Fibroblast of skin of abdomen (primary cell): ENCODE measurements at places on chromosomes 2 and 18.

GRCh38 chr2:102301867-102302362, 9.4 kb upstream of the IL1RL1 start:
- peak; percentile 24 for DNase-seq

GRCh38 chr2:120638450-120638849, 97.2 kb upstream of the GLI2 start:
- DNase-seq = no peak

DNA sequence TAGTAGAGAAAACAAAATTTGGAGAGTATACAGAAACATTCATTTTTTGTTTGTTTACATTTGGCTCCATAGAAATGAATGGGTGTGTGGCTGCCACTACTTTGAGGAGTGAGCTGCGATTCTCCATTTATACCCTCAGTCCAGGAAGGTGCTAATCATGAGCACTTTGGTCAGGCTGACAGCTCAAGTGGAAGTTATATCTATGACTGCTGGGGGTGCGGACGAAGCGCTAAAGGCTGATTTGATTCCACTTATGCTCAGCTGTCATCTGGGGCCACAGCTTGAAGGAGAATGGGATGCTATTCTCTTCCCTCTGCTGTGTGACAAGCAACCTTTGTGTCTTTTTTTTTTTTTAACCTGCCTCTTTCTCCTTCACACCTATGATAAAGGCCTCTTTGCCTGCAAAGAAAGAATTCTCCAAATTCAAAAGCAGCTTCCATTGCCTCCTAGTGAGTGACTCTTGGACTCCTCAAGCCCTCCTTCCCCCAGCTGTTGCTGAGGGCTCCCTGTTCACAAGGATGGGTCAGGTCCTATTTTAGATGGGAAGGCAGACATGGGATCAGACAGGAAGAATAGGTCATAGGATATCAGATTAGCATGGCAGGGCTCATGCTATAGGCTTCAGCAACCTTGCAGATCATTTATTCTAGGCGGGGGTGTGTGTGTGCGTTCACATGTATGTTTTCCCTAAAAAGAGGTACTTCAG, 201.6 kb downstream of the SETBP1 start:
- no peak for DNase-seq

GRCh38 chr18:6255116-6255705, 159.5 kb downstream of the L3MBTL4 start:
- DNase-seq = no peak

GRCh38 chr2:206764673-206765241, 371 bp downstream of the MDH1B start:
- DNase-seq = peak; percentile 1

- DNase-seq = no peak
These were observed 2.2 kb upstream of the CTDSP1 start for GRCh38 chr2:218397463-218397819.

DNA sequence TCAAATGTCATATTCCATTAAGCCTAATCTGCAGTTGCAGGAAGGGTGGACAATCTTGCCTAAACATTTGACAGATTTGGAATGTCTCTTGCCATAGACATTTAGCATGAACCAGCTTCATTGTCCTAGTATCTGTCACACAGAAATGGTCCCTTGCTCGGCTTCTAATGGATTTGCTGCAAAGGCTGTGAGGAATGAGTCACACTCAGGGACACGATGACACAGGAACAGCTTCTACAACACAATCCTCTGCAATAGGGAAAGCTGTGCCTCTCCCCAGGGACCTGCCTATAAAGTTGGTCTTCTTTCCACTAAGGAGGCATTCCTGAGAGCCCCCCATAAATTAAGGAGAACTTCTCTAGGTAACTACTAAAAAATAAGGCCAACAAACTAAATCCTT, 155.1 kb upstream of the L3MBTL4 start:
- DNase-seq = no peak

DNA sequence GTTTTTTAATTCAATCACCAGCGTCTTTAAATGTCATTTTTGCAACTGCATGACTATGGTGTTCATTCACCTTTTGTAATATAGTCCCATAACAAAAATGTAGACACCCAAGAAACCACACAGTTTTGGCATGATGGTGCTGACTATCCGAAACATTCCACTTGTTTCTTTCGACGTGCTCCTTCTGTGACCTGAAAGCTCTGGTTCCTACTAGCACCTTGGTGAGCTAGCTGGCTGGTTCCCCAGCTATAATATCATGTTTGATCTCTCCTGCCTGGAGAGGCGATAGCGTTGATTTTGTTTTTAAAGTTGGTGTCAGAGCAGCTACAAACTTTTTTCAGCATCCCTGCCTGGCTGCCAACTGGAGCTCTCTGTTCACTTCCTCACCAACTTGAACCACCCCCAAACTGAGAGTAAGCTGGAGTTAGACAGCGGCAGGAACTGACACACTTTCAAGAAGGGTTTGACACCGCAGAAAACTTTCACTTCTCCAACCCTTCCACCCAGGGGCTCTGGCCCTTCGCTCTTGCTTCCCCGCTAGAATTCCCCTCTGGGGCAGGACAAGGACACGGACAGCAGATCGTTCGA, 1.1 kb downstream of the ATAD2B start:
- DNase-seq = peak; percentile 45

GRCh38 chr2:74036450-74037195, 51.9 kb downstream of the TET3 start:
- DNase-seq = no peak

- DNase-seq = no peak
These were observed 948.8 kb downstream of the SOCS6 start for GRCh38 chr18:71237641-71238040.

DNA sequence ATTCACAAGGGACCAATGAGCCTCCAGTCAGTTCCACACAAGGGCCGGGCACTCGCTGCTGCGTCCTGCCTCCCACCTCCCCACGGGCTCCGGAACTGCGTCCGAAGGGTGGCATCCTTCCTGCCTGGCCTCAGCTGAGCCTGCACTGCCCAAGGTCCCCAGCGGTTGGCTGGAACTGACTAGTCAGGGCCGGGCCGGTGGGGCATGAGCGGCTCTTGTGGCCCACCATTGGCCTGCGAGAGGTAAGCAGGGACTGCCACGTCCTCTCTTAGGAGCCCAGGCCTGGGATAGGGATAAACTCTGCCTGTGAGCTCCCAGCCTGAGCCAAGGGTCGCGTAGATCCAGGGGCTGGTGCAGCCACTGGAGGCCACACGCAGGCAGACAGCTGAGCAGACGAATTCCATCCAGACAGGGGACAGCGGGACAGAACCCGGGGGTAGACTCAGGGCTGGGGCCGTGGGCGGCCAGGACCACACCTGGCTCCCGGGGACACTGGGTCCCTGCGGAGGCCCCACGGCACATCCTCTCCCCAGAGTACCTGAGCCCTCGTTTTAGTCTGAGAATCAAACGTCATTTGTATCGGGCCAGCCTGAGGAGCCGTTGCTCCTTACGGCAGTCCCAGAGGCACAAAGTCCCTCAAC, 148.4 kb downstream of the ZNF516 start:
- DNase-seq = no peak

DNA sequence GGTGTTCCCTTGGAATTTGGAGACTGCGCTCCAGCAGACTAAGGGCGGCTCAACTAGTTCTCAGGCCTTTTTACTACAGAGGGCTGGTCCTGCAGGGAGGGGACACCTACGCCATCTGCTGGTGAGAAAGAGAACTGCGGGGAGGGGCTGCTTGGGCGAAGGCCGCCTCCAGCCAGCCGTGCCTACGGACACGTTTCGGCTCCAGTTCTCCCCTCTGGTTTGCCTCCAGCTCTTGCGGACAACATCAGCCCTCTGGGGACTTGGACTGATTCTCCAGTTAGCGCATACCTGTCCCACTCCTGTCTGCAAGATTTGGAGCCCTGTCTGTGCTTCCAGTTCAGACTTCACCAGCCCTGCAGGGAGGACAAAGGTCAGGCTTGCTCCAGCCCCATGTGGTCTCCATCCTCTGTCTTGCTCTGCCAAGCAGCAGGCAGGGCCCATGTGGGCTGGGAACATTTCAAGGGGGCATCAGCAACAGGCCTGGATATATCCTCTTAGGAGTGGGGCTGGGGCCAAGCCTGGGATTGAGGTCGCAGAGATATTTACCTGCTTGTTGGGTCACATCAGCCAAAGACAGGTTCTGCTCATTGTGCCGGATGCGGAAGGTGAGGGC, 10.3 kb downstream of the PTPRN start:
- peak; percentile 70 for DNase-seq

- DNase-seq = no peak
These were observed 131.1 kb downstream of the CCDC102B start for GRCh38 chr18:68928762-68929675.

- no peak for DNase-seq
These were observed 144.6 kb upstream of the EPHA4 start for GRCh38 chr2:221716426-221717303.

GRCh38 chr2:28267282-28267681, 125.4 kb upstream of the FOSL2 start:
- no peak for DNase-seq

GRCh38 chr2:232894251-232894650, 24.2 kb downstream of the SNORC start:
- DNase-seq = no peak

DNA sequence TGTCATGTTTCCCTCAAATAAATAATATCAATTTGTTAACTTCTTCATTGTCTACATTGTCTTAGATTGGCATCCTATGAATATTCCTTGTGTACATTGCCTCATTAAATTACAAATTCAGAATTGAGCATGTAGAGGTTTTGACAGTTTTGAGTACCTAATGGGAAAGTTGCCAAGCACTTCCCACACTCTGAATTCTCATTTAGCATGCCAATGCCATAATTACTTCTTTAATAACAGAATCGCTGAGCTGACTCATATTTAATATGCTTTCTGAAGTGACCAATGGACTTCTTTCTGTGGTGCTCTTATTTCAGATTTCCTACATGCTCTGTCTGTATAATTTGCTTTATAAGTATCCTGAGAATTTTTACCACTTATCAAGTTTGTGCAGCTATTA, 114.4 kb upstream of the NOL4 start:
- DNase-seq = no peak

DNA sequence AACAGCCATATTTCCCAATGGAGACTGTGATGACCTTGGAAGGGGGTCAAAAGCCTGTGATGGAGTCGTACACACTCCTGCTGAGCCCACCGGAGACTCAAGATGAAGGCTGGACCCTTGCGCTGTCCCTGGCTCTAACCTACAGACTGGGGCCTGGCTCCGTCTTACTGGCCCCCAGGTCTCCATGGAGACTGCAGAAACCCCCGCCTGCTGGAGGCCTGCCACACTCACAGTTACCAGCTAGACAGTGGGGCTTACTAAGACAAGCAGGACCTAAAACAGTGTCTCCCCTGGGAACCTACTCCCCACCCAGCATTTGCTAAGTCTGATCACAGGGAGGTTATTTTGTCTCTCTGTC, 9.6 kb downstream of the C2orf72 start:
- DNase-seq = no peak

DNA sequence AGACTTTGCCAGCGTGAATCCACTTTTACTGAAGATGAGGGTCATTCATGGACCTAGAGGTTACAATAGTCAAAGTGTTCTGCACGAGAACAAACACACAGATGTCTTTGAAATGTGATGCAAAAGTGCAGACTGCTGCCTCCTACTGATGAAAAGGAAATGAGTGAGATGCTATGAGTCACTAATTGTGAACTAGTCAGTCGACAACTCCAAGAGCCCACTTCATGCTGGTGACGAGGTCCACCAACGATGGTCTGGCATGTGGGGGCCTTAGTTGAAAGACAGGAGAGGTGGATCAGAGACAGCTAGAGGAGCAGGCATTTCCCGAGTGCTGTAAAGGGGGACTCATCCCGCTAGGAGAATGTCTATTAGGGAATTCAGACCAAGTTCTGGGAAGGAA, 17.1 kb upstream of the ZNF236 start:
- no peak for DNase-seq

GRCh38 chr2:62478093-62478580, 27.9 kb downstream of the TMEM17 start:
- DNase-seq = peak; percentile 31

DNA sequence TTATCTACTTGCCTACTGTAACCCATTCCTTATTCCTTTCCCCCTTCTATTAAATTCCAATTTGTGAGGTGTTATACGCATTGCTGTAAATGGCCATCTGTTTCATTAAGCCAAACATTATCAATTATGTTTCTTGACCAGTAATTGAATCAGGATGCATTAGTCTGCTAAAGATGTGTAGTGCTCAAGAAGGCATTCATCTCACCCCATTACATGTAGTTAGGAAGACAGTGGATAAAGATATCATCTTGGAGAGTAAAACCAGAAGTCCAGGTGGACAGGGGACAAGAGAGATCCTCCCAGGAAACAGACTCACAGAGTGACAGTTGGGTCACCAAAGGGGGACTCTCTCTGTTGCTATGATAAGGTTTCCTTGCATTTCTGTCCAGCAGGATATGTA, 73.3 kb upstream of the FAM98A start:
- no peak for DNase-seq

DNA sequence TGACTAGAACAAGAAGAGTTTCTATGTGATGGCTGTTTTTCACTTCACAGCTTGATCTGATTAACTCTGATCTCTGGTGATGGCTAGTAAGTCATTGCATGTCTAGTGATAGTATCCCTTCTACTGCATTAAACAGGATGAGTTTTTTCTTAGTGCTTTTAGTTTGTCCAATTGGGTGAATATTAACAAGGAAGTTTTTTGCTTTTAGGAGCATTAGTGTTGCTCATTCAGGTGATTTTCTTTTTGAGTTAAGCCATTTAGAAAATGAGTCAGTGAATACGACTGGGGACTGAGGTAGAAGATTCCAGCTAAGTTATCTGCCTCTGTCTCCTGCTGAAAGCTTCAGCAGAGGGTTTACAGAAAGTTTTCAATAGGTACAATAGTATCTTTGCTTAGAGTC, 306.7 kb downstream of the PIK3C3 start:
- no peak for DNase-seq

DNA sequence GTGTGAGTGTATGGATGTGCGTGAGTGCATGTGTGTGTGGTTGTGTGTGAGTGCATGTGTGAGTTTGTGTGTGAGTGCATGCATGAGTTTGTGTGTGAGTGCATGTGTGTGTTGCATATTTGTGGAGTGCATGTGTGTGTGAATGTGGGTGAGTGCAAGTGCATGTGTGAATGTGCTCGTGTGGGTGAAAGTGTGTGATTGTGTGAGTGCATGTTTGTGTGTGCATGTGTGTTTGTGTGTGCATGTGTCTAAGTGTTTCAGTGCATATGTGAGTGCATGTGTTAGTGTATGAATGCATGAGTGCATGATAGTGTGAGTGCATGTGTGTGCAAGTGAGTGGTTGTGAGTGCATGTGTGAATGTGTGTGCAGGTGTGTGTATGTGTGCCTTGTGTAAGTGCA, 343.4 kb upstream of the SALL3 start:
- no peak for DNase-seq
